HL-60 (cell line): ENCODE measurements at places on chromosomes 1 and 21.

DNA sequence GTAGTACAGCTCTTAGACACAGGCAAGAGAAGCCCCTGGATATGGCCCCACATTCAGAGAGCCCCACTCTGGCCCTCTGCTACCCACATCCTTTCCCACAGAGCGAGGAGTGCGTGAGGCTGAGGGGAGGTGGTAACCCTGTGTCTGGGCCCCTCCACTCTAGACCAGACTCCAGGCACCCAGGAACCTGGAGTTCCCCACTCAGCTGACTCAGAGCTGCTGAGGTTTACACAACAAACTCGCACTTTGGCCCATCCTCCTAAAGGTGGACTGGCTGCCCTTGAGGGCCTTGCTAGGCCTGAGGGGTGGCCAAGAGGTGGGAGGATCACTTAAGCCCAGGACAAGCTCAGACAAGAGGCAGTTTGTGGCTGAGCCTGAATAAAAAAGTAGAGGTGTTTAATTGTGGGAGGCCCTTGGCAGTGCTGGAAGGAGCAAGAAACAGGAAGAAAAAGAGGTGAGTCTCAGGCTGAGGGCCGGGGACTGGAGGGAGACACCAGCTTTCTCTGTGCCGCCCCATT is 10.7 kb downstream of the MR1 start:
- peak; percentile 56 for DNase-seq

- DNase-seq, result no peak
These were observed 1.6 kb downstream of the HIVEP3 start for GRCh38 chr1:41917076-41917475.

DNA sequence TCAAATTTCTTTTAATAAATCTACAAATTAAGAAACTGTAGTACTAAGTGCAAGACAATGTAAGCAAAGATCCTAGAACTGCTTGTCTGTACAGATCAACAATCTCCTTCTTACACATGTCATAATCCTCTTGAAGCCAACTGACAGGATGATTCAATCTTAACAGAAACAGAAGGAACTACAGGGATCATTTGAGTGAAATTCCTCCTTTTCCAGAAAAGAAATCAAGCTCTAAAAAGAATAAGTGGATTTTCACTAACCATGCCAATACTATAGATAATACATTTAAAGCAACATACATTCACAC is 53.2 kb downstream of the RAB3GAP2 start:
- DNase-seq, result no peak

GRCh38 chr1:53653631-53654030 is 85.3 kb downstream of the GLIS1 start:
- DNase-seq, result no peak

DNA sequence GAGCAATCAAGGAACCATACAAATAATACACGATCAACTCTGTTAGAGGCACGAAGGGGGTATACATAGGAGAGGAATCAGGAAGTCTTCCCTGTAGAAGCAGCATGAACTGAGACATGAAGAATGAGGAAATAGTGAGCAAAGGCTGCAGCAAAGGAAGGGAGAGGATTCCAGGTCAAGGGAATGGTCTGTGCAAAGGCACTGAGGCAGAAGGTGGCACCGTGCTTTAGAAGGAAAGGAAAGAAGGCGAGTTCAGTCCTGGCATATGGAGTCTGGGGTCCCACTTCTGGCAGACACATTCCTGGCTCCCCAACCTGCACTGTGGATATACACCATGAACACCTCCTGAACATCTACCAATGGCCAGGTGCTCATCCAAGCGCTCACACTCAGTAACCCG is 56.1 kb downstream of the GLIS1 start:
- no peak for DNase-seq

DNA sequence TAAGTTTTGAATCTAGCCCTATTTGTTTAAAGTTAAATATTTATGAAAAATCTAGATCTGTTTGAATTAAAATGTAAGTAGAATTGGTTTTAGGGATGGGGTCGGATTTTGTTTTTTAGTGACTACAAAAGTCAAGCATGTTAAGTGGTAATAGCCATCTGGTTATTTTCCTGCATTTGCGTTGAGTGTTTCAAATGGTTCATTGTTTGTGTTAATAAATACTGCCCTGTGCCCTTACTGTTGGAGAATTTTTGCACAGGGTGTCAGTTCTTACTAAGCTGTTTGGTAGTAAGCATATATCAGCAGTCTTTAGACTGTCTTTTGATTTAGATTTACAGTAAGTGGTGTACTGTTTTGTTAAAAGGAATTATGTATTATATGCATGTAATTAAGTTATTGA is 46.1 kb upstream of the TARS2 start:
- DNase-seq, result no peak

DNA sequence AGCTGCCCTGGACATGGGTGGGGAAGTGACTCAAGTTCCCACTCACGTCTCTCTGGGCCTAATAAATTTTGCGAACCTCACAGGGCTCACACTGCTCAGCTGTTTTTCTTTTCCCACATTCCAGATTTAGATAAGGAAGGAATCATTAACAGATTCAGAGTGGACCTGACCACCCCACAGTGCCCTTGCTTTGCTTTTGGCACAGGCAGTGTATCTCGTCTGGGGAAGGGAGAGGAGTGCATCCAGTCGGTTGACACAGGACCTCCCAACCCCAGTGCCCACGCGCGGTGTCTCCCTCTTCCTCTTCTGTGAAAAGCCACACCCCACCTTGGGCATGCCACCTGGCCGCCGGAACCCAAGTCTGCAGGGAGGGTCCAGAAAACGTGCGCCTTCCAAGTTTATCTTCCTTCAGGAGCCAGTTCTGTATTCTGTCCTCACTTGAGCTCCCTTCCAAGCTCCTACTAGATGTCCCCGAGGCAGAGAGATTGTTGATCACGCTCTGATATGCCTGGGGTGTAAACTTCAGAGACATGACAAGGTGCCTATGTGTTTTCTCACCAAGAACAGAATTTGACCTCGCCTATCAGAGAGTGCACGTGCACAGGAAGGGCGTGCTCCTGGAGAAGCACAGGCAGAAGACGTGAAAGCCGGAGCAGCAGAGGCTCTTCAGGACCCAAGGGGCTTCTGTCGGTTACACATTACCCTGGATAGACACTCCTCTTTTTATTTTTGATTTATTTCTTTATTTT is 9.5 kb upstream of the SLC2A5 start:
- DNase-seq, result no peak

DNA sequence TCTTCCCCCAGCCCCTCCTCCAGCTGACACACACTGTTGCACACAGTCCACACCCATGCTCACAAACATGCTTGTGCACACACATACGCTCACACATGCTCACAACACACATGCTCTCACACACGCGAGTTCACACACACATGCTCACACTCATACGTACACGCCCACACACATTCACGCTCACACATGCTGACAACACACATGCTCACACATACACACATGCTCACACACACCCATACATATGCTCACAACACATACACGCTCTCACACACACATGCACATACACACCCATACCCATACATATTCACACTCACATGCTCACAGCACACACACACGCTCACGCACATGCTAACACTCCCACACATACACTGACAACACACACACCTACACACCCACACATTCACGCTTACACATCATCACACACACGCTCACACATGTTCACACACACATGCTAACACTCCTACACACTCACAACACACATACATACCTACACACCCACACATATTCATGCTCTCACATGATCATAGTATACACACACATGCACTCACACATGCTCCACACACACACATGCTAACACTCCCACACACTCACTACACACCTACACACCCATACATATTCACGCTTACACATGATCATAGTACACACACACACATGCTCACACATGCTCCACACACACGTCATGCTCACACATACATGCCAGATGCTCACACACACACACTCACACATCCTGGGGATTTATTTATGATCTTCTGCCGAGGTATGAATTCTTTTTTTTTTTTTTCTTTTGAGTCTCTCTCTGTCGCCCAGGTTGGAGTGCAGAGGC is 10.7 kb downstream of the DRAXIN start:
- no peak for DNase-seq

- DNase-seq, result no peak
These were observed 104.4 kb downstream of the OMA1 start for GRCh38 chr1:58442114-58442513.

DNA sequence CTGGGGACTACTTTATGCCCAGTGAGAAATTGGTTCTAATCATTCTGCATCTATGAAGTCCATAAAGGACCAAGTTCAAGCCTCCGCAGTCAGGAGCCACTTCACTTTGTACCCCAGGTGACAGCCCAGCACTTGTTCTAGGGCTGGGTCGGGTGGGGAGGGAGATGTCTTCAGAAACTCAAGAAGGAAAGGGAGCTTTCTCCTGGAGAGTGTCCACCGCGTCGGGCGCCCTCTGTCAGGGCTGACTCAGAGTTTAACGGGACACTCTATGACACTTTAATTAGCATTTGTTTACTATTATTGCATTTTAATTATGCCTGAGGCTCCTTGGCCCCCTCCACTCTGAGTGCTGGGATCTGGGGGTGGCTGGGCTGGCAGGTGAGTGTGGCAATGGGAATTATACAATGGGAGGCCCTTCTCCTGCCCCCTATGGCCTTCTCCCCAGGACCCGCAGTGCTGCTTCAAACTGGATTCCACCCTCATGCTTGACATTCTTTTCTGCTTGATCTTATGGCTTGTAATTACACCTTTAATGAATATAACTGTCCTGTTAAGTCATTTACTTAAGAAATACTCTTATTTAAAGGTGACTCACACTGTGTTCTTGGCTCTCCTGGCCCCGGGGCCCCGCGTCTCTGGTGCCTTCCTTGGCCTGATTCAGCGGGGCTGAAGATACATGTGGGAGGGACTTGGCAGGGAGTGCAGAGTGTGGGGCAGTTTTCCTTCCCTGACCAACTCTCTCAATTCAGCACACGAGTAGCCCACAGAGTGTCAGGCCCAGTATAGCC is 136.6 kb downstream of the PLXNA2 start:
- DNase-seq, result no peak
